WERI-Rb-1 (cell line): ENCODE measurements at places on chromosomes 6 and 20.

- DNase-seq, result no peak
These were observed 185.9 kb downstream of the TRIM27 start for GRCh38 chr6:28737750-28738395.

GRCh38 chr6:149454346-149454848 lies 30.4 kb downstream of the ZC3H12D start:
- no peak for DNase-seq

GRCh38 chr6:88670369-88670768 lies 293.0 kb downstream of the RNGTT start:
- no peak for DNase-seq

DNA sequence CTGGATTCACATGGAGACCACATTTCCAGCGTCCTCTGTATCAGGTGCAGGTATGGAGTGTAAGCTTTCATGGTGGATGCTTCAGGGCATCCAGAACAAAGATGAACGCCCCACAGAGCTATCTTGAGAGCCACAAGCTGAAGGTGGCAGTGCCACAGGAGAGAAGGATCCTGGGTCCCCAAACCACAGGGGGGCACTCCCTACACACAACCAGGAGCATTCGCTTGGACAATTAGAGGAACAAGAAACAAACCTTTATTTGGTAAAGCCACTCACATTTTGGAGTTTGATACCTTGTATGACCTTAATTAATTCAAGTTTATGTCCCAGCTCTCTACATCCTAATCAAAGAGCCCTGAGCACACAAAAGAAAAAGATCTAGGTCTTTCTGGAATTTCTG lies 406.3 kb downstream of the PREX1 start:
- peak; percentile 41 for DNase-seq

DNA sequence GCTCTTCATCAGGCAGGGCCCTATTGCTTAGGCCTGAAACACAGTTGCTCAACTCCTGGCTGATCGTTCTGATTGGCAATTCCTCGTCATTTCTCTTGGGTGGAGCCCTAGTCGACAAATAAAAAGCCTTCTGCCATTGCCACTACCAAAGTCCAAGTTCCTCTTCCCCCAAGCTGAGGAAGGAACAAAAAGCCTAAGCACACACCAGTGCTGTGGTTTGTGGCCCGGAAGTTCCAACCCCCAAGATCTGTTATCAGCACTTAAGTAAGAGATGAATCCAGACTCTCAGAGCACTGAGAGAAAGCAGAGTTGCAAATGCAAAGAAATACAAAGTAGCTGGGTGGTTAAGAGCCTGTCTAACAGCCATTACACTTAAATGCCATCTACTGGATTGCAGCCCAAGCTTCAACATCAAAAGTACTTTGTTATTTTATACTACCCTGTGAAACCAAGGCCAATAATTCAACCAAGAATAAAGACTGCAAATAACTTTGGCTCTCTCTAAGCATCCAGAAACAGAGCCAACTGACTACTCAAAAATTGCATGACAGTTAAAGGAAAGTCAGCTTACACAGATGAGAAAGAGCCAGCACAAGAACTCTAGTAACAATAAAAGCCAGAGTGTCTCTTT lies 1024.0 kb downstream of the GRIK2 start:
- no peak for DNase-seq

DNA sequence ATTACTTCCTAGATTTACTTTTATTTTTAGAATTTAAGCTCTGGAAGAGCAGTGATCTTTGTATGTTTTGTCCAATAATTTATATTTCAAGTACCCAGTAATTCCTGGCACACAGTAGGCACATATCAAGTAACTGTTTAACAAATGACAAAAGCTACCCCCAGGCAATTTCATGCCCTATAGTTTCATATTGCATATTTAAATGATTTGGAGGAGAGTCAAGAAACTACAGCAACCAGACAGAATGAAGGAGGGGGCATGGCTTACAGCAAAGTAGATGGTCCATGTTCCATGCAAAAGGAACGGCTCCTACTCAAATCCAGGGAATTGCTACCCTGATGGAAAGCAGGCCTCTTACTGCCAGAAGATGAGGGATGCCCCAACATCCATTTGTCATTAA lies 113.5 kb downstream of the ARHGAP18 start:
- no peak for DNase-seq

GRCh38 chr6:111520524-111520923 lies 37.5 kb upstream of the REV3L start:
- DNase-seq, result no peak
